Caudate nucleus (tissue), 63 donors: ENCODE measurements at places on chromosomes 1 and 21.

DNA sequence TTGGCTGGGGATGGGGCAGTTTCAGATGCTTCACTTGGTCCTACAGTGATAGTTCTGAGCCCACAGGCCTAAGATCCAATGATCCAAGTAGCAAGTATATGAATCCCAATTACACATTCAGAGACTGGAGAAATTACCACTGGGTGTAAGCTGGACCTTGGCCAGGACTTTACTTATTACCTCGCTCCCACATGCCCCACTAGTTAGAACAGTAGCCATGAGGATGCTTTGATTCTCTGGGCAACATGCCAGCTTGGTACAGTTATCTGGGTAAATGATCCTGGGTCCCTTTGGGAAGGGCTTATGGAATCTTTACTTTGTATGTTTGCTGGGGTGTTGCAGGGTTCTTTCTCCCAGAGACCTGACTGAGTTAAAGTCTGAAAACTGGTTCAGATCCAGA, 5.0 kb upstream of the FCAMR start:
- no peak for DNase-seq

DNA sequence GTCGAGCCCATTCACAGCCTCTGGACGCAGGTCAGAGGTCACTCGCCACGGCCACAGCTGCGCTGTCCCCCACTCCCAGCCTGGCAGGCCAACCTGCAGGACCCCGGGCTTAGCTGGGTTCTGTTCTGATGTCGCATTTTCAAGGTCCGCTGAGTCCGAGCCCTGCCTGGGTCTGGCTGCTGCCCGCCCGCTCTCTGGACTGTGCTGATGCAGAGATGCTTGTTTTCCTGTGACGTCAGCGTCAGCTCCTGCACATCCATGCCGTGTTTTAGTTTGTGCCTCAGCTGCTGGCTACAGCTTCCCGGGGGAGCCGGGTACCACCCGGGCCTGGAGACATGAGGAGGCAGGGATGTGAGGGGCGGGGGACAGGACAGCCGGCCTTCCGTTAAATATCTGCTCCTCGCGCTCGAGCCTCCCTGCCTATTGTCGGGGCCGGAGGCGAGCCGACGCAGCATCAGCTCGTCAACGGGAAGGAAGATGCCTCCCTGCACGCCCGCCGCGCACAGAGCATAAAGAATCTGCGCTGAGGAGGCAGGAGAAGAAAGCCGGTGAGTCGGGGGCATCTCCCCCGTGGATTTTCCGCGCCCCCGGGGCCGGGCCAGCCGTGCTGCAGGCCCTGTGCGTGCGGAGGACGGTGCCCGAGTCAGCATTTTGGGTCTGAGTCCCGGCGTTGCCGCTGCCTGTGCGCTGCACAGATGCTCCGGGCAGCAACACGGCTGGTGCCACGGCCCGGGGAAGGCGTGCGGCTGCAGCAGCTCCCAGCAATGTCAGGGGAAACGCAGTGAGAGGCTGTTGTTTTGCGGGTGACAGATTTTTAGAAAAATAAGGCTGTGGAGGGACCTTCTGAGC, 23.4 kb downstream of the PRKCZ start:
- DNase-seq, result peak; percentile 66

GRCh38 chr1:234083460-234083859, 179.0 kb downstream of the SLC35F3 start:
- no peak for DNase-seq

DNA sequence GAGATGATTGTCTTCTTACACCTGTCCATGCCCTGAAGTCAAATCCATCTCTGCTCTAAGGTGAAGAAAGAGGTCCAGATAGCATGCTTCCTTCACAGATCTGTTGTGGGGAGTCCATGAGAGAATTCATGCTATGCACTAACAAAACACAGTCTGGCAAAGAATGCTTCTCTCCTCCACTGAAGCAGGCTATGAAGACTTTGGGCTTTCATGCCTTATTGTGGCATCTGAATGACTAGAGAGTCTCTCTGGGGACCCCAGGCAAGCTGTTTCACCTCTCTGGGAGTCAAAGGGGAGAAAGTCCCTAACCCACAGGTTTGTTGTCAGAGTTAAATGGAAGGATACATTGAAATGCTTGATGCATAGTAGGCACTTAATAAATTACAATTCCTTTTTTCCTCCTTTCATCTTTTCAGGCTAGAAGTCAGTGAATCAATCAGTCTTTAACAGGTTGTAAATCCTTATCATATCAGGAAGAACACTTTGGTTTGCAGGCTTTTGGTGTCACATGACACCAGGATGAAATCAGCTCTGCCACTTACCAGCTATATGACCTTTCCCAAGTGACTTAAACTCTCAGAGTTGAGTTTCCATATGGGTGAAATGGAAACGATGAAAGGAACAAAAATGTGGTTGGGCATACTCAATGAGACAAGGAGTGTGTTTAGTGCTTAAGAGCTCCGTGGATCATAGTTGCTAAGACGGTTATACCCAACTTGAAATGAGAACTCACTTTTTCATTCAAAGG, 200.1 kb upstream of the DAB1 start:
- no peak for DNase-seq

DNA sequence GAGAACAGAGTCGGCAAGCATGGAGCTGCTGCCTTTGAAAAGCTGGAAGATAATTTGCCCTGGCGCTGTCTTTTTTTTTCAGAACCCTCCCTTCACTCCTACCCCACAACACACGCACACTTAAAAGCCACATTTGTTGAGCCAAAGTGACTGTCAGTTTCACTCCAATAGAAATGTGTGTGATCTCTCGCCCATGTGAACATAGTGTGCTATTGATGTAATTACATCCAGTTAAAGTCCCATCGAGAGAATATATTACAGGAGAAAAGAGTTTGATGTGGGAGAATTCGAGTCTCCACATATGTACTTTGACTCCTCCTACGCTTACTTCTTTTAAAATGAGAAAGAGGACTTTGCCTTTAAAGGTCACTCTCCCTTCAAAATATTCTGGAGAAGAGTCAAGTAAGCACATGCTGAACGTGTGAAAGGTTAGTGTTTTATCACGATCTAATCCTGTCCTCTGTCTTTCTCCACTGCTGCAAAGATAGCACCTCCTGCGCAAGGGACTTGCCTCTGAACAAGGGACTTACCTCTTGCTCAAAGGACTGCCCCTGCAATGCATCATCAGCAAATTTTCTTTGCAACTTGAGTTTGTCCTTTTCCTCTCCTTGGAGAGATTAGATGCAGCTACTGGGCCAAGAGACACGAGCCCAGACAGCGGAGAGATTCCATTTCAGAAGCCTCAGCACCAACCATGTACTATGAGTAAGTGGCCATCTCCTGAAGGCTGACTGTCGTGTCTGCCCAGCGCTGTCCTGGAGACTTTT, 613.9 kb downstream of the PTPRU start:
- no peak for DNase-seq

- no peak for DNase-seq
These were observed 1.2 kb downstream of the SLAMF7 start for GRCh38 chr1:160740133-160740688.

- DNase-seq, result no peak
These were observed 1053.4 kb upstream of the ADGRL4 start for GRCh38 chr1:80059940-80060339.

DNA sequence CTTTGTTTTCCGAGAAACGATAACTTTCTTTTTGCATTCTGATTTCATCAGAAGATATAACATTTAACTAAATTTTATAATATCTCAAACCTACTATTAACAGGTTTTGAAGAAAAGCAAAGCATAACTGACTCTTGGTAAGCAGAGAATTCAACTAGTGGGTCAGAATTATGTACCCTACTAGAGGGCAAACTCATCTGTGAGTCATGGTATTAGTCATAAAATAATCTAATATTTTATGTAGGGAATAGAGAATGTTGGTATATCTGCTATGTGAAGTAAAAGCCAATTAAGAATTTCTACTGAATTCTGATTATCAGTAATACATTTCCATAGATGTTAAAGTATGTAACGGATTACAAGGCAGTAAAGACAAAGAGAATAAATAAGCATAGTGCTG, 56.8 kb downstream of the USP1 start:
- no peak for DNase-seq

- DNase-seq, result no peak
These were observed 355.5 kb downstream of the LMO4 start for GRCh38 chr1:87684194-87684593.

GRCh38 chr1:115753830-115754229, 14.7 kb downstream of the CASQ2 start:
- DNase-seq, result no peak

DNA sequence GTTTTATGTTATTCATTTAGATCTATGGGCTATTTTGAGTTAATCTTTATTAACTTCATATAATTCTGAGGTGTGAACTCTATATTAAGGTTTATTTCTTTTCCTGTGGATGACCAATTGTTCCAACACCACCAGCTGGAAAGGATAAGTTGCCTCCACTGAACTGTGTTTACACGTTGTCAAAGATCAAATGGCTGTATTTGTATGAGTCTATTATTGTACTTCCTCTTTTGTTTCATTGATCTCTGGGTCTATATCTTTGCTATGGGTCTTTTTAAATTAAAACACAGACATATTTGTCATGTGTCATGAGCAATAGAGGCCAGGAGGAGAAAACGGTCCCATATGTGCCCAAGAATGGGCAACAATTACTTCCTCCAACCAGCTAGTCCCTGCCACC, 5.2 kb upstream of the MAB21L3 start:
- no peak for DNase-seq

DNA sequence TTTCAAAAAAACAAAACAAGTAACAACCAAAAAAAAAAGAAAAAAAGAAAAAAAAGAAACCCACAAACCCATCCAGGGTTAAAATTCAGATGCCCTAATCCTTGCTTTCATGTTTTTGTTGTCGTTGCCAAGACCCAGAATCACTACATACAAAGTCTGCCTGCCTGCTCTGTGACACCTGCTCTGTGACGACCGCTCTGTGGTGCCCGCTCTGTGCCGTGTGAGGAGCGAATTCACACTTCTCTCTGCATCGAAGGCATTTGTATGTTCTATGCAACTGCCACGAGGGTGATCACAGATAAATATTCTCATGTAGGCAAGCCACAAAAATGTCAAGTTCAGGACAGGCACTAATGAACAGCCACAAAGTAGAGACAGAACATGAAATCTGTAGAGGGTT, 178.6 kb downstream of the SLC45A1 start:
- no peak for DNase-seq

DNA sequence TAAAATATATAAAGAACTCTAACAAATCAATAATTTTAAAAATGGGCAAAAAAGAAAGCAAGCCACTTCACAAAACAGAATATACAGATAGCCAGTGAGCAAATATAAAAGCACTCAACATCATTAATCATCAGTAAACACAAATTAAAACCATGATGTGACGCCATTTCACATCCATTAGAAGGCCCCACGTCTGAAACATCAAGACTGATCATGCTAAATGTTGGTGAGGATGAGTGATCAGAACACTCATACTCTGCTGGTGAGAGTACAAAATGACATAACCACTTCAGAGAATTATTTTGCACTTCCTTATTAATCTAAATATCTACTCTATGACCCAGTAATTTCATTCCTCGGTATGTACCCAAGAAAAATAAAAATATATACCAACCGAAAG, 512.2 kb upstream of the NR5A2 start:
- DNase-seq, result no peak

DNA sequence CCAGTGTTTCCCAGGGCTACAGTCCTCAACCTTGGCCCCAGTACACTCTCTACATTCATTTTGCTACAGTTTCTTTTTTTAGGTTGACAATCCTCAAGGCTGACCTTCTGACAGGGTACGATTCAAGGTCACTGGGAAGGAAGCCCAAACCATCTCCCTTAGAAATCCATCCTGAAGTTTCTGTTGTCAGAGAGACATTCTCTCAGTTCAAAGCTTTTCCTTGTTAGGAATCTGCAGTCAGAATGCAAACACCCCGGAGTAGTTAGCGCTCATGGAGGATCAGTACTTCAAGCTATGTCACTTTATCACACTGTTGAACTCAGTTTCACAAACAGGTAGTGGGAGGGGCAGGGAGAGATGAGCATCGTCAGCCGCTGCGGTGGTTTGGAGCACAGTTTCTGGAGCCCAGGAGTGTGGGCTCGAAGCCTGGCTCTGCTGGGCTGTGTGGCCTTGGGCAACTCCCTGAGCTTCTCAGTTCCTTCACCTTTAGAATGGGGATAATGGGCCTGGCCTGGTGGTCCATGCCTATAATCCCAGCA, 4.2 kb downstream of the SLC2A5 start:
- DNase-seq, result no peak

GRCh38 chr1:241848686-241849344, 811 bp downstream of the EXO1 start:
- no peak for DNase-seq

GRCh38 chr1:203796236-203796605, 798 bp downstream of the ZBED6 start:
- DNase-seq, result no peak

- DNase-seq, result no peak
These were observed 36.2 kb upstream of the UBE2U start for GRCh38 chr1:64167176-64167575.

DNA sequence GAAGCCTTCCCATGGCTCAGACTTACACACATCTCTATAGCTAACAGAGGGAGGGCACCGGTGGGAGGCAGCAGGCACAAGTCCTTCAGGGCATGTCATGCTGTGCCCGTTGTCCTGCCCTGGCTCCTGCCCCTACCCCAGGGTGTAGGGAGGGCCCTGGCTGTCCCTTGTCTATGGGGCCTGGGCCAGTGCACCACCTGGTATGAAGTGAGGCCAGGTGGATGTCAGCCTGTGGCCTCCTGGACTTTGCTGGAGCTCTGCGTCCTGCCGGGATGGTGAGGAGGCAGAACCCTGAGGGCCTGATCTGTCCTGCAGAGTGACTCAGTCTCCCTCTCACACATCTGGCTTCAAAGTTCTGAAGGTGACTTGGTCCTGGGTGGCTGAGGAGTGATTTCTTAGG, 47.3 kb upstream of the GPR37L1 start:
- DNase-seq, result no peak

DNA sequence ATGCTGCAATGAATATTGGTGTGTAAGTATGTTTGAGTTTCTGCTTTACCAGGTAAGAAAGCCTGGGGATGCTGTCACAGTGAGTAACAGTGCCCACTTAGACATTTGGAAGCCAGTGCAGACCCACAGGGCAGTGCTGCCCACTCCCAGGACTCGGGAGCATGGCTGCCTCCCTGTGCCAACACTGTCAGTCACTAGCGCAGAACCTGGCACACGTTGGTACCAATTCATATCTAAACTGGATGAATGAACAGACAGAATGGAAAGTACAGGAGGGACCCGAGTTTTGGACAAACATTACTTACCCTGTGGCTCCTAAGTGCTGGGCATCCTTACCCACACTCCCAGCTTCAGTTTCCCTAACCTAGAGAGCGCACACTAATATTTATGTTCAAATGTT, 1.6 kb upstream of the EVA1C start:
- no peak for DNase-seq

- no peak for DNase-seq
These were observed 16.4 kb downstream of the HYI start for GRCh38 chr1:43437031-43437973.

DNA sequence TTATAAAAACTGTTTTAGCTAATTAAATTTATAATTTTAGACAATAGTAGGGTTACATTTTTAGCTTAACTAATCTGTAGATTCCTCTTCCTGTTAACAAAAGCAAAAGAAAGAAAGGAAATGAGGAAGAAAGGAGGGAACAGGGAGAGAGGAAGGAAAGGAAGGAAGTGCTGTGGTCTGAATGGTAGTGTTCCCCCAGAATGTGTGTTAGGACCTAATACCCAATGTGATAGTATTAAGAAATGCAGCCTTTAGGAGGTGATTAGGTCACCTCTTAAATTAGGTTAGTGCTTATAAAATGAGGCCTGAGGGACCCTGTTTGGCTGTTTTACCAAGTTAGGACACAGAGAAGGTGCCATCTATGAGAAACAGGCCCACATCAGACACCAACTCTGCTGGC, 136.9 kb upstream of the SAMSN1 start:
- DNase-seq, result no peak
